NCI-H524 (cell line): ENCODE measurements at places on chromosomes 13 and 19.

GRCh38 chr13:74203576-74203975, 69.4 kb upstream of the KLF12 start:
- DNase-seq: no peak

- no peak for DNase-seq
Observed at GRCh38 chr19:53657330-53657729, 25.5 kb downstream of the DPRX start.

DNA sequence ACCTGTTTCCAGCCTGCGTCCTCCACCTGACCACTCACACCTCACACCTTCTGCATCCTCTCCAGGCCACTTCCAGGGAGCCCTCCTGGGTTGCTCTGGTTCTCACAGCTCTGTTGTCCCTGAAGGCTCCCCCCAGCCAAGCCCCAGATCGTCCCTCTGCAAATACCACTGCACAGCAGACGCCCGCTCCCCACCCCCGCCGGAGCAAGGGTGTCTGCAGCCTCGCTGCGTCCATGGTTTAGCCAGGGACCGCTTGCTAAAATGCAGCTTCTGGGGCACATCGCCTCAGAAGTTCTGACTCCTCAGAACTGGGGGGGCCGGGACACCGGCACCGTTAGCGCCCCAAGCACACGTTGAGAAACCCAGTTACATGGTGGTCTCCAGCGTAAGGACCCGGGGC, 983 bp downstream of the LINGO3 start:
- no peak for DNase-seq

DNA sequence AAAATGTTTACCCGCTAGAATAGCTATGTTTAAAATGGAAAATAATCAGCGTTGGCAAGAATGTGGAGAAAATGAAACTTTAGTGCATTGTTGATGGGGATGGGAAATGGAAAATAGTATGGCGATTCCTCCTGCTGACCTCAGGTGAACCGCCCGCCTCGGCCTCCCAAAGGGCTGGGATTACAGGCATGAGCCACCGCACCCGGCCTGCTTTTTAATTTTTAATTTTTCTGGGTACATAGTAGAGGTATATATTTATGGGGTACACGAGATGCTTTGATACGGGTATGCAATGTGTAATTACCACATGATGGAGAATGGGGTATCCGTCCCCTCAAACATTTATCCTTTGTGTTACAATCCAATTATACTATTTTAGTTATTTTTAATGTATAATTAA, 7.3 kb upstream of the NLRP8 start:
- no peak for DNase-seq

DNA sequence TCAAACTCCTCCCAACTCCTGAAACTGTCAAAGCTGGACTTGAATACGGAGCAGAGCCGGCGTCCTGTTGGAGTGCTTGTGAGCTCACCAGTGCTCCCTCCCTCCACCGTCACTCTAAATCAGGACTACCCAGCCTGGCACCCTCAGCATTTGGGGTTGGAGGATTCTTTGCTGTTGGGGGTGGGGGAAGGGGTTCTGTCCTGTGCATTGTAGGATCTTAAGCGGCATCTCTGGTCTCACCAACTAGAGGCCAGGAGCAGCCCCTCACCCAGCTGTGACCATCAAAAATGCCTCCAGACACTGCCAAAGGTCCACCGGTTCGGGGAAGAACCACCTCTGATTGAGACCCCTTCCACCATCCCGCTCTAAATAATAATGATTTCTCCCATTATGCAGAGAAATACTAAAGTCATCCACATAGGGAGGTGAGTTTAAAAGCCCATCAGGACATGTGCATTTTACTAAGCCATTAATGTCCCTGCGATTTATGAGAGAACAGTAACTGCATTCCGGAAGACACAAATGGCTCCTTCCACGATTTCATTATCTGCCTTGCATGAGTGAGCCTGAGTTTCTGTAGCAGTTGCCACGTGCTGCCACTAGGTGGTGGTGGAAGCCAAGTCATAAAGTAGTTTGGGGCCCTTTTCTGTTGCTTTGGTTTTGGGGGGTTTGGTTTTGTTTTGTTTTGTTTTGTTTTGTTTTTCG, 16.1 kb upstream of the USP29 start:
- peak; percentile 5 for DNase-seq

GRCh38 chr13:40812102-40812501, 22.7 kb downstream of the SLC25A15 start:
- no peak for DNase-seq

DNA sequence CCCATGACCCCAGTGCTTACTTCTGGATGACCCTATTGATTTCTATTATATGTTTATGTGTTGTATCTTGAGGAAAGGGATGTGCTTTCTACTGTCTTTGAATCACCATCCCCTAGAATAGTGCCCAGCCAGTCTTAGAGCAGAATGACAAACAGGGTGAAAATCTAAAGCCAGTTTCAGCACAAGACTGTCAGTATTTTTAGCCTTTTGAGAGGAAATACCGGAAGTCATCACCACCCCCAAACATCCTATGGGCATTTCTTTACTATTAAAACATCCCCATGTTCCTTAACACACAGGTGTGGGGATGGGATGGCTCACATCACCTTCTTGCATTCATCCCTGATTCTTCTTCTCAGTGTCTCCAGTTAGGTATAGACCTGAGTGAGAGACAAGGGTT, 52.1 kb upstream of the UBE2L5 start:
- DNase-seq: no peak

GRCh38 chr13:97223711-97224541, 1.8 kb downstream of the MBNL2 start:
- DNase-seq: peak; percentile 92

DNA sequence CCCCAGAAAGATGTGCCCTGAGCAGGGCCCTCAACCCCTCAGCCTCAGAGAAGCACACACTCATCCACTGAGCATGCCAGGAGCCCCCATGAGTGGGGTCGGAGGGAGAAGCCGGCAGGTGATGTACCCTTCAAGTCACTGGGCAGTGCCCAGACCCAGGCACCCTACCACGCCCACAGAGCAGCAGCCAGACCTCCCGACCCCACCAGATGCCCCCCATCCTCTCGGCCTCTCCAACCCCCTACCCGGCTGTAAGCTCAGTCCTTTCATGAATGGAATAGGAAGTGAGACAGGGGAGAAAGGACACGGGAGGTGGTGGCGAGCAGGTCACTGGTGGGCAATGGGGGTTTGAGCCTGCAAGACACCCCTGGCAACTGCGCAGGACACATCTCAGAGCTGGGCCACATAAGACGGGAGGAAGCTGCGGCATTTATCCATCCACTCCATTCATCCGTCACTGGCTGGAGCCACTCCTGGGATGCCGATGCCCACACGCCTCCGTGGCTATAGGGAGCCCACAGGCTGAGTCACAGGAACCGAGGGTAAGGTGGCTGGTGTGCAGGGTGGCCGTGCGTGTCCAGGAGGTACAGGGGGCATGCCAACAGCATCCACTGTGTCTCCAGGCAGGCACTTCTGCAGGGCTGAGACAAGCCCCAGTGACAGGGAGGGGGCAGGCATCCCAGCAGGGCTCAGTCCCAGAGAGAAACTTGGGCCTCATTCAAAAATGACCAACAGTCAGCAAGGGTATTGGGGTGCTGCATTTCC, 23.8 kb upstream of the VSTM2B start:
- DNase-seq: no peak

DNA sequence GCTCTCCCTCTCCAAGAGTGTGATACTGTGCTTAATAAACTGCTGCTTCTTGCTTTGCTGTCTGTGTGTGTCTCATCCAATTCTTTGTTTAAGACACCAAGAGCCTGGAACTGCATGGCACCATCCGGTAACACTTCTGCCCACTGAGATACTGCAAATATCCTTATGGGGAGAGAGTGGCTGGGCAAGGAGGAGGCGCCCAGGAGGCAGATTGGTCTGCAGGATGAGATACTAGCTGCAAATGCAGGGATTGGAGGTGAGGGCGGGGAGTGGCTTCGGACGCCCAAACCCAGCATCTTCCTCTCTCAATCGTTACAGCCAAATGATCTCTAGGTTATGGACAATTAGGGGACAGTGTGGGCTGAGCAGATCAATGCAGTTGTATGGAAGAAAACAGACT, 1.7 kb upstream of the SIGLEC7 start:
- DNase-seq: no peak

- no peak for DNase-seq
Observed at GRCh38 chr13:113406321-113407102, 42.6 kb upstream of the GRTP1 start.

DNA sequence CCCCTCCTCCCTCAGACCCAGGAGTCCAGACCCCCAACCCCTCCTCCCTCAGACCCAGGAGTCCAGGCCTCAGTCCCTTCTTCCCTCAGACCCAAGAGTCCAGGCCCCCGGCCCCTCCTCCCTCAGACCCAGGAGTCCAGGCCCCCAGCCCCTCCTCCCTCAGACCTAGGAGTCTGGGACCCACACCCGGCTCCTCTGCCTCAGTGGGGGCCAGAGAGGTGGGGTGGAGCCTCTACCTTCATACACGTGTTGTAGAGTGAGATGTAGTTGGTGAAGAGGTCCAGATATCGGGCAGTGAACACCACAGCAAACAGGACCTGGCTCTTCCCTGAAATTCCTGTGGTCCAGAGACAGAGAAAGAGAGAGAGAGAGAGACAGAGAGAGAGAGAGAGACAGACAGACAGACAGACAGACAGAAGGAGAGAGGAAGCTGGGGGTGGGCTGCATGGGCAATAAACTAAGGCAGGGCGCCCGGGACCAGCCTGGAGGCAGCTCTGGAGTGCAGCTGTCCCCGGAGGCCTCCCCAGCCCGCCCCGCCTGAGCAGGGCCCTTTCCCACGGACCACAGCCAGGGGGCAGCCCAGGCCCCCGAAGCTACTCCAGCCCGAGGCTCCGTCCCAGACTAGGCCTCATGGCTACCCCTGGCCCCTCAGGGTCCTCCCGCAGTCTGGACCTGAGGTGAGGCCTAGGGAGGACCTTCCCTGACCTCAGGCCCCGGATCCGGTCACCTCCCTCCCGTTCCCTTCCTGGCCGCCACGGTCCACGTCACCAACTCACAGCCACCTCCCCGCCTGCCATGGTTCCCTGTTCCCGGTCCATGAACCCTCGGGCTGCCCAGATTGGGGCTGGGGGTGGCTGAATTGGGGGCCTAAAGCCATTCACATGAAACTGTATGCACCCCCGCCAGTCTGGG, 907 bp downstream of the KDELR1 start:
- peak; percentile 69 for DNase-seq

DNA sequence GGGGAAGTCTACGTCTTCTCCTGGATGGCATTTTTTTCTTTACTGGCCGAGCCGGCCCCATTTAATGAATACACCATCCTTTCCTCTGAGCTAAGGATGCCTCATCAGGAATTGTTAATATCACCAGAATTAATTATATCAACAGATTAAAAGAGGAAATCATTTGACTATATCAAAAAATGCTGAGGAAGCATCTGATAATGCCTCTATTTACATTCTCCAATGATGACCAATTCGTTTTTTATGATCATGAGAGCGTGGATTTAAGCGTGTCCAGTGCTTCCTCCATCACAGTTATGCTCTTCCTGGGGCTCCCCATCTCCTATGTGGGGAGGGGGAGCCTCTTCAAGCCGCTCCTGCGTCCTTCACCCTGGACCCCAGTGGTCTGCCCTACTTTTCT, 58.7 kb downstream of the TUBGCP3 start:
- no peak for DNase-seq

- DNase-seq: no peak
Observed at GRCh38 chr13:79861731-79862130, 380.8 kb downstream of the NDFIP2 start.

DNA sequence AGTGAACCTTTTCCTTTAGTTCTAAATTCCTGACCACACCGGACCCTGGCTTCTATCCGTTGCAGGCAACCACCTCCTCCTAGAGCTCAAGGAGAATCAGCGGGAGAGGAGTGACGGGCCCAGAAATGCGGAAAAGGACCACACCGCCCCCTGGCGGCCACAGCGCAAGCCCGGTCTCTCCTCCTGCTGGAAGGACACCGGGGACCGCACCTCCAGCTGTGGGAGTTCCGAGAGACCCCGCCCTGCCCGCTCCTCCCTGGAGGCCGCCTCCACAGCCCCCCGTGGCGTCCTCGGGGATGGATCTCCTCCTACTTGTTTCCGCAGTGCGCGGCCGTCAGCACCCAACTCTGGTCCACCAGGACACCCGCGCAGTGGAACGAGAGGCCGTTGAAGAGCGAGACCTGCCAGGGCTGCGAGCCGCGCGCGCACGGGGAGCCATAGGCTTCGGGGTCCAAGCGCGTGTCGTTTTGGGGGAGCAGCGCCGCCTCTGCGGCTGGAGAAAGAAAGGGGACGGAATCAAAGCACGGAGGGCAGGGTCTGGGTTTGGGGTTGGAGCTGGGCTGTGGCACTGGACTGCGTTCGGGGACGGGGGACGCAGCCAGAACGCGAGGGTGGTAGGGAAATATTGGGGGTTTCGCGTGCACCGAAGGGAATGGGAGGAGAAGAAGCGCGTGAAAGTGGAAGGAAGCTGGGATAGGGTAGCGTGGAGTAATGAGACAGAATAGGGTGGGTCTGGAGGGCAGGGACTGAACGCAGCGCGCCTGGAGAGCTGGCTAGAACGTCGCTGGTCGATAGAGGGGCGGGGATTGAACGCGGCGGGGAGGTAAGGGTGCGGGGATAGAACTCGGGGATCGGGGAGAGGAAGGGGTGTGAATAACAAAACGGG, 2.5 kb downstream of the KLK10 start:
- DNase-seq: peak; percentile 51

DNA sequence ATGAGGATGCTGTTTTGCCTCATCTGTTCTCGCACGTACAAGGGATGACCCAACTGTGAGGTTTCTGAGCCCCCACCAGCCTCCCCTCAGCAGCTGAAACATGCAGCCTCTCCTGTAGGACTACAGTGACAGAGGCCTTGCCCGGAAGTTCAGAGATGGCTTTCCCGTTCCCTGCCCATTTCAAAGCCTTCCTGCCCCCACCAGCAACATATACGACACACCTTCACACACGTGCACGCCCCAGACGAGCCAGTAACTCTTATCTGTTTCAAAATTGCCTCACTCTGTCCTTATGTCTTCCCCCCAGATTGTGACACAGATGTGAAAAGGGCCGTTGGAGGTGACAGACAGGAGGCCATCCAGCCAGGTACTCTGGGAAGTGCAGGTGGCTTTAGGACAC, 95.8 kb downstream of the RAB20 start:
- no peak for DNase-seq

- no peak for DNase-seq
Observed at GRCh38 chr13:30274083-30274482, 33.3 kb downstream of the KATNAL1 start.

- no peak for DNase-seq
Observed at GRCh38 chr13:58434943-58435342, 803.4 kb downstream of the PCDH17 start.

DNA sequence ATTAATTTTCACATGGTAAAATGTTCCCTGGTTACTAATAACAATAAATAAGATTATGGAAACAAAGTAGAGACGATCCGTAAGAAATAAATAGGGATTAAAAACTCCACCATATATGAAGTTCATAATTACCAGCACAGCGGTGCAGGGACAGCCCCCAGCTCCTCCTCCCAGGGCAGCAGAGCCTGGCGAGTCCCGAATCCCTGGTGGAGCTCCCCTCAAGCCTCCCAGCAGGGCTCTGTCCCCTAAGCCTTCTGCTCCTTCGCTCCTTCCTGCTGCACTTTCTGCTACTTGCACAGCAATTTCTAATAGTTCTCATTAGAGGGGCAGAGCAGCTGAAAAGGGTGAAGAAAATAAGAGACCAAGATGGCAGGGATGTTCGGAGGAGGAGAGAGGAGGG, 43.6 kb downstream of the RASA3 start:
- no peak for DNase-seq

GRCh38 chr13:77492982-77493381, 42.5 kb upstream of the SCEL start:
- peak; percentile 73 for DNase-seq
